ENCODE measurements at places on chromosomes 2 and 18.

GRCh38 chr2:11930211-11930761, 183.9 kb downstream of the LPIN1 start:
- H3K4me3 ChIP-seq = no peak overlapping the region
- DNase-seq = no peak
- H3K27ac ChIP-seq = no peak overlapping the region
- peaks cover 20% of the 10 kb centered on the region for H3K27me3 ChIP-seq
- no peaks in the 10 kb centered on the region for H3K4me1 ChIP-seq

GRCh38 chr2:222057347-222058073, 241.3 kb downstream of the PAX3 start:
- H3K36me3 ChIP-seq = no peaks in the 10 kb centered on the region
- DNase-seq = no peak
- H3K4me1 ChIP-seq = peaks cover 10% of the 10 kb centered on the region
- no peak overlapping the region for H3K4me3 ChIP-seq
- H3K27me3 ChIP-seq = peaks cover 16% of the 10 kb centered on the region

- DNase-seq = no peak
- no peaks in the 10 kb centered on the region for H3K36me3 ChIP-seq
- no peak overlapping the region for H3K4me3 ChIP-seq
- H3K27me3 ChIP-seq = peaks cover 13% of the 10 kb centered on the region
- no peak overlapping the region for H3K27ac ChIP-seq
- H3K4me1 ChIP-seq = no peaks in the 10 kb centered on the region
Observed at GRCh38 chr2:121076498-121076820, 208.5 kb downstream of the TFCP2L1 start.

DNA sequence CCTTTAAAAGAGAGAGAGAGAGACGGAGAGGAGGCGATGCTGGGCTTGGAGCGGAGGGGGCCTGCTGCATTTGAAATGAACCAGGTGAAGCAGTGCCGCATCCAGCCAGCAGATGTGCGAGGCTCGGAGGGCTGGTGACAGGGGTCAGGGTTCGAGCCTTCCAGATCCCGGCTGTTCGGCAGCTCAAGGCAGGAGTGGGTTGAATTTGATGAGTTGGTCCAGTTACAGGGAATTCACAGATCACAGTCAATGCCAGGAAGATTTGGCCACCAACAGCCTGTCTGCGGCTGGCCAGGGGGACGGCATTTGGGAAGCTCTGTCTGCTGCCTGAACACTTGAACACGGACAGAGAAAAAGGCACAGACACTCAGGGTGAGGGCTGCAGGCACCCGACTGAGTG, 48.6 kb downstream of the PTGR3 start:
- peaks cover 34% of the 10 kb centered on the region for H3K27me3 ChIP-seq
- peak overlapping the region; percentile 71 for H3K4me3 ChIP-seq
- no peak for DNase-seq

Data from HFFc6 (cell line).